ENCODE measurements at places on chromosomes 6 and 20.

DNA sequence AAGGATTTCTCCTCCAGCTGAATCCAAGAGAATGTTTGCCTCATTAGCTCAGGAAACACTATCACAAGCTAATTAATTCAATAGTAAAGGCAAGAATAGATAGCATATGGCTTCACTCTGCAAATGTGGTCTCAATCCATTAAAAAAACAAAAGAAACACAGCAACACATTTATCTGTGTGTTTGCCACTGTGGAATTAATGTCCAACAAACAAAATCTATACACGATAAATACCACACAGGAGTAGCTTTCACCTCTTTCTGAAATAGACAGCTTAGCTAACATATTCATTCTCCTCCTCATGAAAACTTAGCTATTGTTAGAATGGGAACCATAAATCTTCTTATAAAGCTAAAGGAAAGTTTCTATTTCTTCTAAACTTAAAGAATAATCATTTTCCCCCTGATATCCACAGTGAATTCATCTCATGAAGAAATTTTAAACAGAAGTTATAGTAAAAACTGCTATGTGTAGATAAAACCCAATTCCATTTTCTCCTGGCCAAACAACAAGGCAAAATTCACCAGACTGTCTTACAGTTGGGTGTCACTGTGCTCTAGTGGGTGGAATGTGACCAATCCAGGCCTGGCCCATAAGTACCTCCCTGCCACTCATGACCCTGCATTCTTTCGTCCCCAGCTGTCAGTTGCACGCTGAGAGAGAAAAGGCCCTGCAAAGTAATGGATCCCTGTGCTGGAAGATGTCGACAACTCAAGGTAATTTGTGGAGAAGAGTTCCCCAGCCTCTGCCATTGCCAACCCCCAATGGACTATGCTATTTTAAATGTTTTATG is 92.9 kb upstream of the NRSN1 start:
- DNase-seq = no peak

- DNase-seq = no peak
These were observed 92.7 kb upstream of the ARMC2 start for GRCh38 chr6:108755257-108756240.

DNA sequence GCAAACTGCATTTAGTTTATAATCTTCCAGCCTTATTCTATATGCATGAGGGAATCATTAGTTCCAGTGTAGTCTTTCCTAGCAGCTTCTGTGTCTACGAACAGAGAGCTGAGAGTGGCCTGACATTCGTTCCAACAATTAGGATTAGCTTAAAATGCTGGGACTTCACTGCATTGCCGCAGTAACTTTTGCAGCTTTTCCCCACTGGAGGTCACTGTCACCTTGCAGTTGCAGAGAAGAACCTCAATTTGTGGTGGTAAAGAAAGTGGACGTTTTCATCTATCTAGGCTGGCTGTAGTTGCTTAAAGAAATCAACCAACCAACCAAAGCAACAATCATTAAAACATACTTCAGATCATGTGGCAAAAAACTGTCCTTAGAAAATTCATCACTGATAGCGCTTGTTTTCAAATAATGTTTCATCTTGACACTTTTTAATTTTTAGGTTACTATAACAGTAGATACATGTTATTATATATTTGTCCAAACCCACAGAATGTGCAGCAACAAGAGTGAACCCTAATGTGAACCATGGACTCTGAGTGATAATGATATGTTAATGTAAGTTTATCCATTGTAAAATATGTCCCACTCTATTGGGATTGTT is 12.2 kb downstream of the MYLK4 start:
- DNase-seq = peak; percentile 4

DNA sequence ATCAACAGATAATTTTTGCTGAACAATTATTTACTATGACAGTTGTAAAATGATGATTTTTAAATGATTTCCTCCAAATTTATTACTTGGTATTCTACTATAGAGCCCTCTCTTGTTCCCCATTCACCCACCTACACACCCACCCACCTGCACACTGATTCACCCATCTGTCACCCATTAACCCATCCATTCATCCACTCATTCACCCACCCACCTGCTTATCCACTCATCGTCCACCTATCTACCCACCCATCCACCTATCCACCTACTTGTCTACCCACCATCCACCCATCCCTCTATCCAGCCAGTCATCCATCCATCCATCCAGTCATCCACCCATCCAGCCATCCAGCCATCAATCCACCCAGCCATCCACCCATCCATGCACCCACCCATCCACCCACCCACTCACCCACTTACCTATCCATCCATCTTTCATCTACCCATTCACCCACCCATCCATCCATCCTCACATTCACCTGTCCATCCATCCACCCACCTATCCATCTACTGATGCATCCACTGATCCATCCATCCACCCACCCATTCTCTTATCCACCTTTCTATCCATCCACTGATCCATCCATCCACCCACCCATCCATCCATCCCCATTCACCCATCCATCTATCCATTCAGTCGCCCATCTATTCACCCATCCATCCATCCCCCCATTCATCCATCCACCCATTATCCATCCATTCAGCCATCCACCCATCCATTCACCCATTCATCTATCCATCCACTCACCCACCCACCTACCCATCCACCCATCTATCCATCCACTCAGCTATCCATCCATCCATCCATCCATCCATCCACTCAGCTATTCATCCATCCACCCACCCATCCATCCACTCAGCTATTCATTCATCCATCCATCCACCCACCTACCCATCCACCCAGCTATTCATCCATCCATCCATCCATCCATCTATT is 72.0 kb downstream of the SYNJ2 start:
- no peak for DNase-seq

DNA sequence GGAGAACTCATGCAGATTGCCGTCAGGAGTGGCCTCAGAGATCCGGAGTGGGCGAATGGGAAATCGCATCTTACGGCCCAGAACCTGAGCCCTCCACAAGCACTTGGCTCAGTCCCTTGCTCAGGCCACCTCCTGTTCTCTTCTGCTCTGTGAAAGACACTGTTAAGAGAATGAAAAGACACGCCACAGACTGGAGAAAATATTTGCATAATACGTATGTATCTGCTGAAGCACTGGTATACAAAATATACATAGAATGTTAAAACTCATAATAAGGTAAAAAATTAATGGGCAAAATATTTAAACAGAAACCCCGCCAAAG is 838 bp upstream of the POM121L2 start:
- DNase-seq = no peak

DNA sequence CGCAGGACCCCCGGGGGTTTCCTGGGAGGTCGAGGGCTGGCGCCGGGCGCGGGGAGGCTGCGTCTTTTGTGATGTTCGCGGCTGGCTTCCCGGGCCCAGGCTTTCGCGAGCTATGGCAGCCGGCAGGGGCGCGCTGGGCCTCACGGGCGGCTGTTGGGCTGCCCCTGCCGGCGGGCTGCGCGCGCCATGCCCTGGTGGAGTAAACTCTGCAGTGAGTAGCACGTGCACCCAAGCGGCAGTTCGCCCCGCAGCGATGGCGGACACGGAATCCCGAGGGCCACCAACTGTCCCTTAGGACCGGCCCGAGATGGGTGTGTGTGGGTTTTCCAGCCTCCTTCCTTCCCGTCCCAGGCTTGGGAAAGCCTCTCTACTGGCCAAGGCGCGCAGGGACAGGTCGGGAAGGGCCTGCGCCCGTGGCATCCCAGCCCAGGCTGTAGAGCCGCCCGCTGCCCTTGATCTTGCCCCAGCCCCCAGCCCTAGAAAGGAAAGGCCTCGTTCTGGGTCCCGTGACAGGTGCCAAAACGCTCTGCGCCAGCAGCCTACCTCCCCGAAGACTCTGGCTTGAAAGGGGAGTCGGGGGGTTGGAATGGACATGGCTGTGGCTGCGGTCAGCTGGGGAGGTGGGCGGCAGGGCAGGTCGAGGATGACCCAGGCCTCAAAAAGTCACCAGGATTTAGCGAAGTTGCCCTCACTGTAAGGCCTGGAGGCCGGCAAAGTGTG is 49.7 kb downstream of the ZBTB2 start:
- no peak for DNase-seq

DNA sequence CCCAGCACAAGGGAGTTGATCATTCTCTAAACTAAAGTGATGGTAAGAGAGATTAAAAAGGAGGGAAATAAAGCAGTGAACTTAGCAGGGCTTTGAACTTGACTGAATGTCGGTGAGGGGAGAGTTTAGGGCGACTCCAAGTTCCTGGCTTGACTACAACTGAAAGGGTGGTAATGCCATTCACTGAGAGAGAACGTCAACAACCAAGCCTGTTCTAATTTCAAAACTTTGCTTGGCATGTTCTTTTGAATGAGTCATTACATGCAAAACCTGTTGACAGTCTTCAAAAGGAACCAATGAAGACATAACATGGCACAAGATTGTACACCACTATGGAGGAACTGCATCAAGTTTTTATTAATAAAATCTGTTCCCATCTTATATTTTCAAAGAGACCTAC is 10.3 kb upstream of the MYB start:
- DNase-seq = no peak

DNA sequence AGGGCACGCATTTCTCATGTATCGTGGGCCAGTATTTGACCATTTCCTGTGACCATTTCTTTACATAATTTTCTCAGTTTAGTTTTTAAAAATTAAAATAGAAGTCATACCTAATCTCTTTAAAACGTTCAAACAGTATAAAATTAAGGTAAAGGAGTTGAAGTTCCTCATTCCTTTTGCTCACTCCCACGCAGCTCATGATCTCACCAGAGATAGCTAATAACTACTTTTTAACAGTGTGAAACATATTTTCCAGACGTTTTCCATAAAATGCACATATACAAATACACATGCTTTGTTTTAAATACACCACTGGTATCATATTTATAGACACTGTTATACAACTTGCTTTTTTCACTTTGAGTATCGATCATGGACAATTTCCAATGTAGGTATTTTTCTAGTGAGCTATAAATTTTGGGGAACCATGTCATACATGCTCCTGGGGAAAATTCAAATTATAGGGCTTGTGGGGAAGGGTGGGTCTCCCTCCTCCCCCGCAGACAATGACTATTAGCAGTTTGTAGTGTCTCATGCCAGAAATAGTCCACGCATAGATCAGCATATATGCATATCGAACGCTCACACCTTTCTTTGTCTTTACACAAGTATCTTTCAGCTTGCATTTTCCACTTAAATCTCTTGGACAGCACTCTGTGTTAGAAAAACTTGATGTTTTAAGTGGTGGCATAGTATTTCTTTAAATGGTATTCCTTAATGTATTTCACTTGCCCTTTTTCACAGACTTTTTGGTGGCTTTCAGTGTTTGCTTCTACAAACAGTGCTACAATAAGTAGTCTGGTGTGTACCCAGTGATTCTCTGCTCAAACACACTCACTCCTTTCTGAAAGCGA is 145.5 kb upstream of the ZNF217 start:
- no peak for DNase-seq

GRCh38 chr20:13301596-13301995 is 80.5 kb downstream of the ISM1 start:
- DNase-seq = no peak

GRCh38 chr6:109351231-109352130 is 30.8 kb downstream of the CD164 start:
- DNase-seq = no peak

GRCh38 chr6:47323887-47324286 is 14.2 kb upstream of the TNFRSF21 start:
- DNase-seq = no peak

- no peak for DNase-seq
These were observed 14.6 kb upstream of the CFAP206 start for GRCh38 chr6:87393026-87393622.

GRCh38 chr6:166456395-166457156 is 73.8 kb upstream of the MPC1 start:
- DNase-seq = no peak

- DNase-seq = no peak
These were observed 128.5 kb upstream of the ENPP5 start for GRCh38 chr6:46299253-46299652.

DNA sequence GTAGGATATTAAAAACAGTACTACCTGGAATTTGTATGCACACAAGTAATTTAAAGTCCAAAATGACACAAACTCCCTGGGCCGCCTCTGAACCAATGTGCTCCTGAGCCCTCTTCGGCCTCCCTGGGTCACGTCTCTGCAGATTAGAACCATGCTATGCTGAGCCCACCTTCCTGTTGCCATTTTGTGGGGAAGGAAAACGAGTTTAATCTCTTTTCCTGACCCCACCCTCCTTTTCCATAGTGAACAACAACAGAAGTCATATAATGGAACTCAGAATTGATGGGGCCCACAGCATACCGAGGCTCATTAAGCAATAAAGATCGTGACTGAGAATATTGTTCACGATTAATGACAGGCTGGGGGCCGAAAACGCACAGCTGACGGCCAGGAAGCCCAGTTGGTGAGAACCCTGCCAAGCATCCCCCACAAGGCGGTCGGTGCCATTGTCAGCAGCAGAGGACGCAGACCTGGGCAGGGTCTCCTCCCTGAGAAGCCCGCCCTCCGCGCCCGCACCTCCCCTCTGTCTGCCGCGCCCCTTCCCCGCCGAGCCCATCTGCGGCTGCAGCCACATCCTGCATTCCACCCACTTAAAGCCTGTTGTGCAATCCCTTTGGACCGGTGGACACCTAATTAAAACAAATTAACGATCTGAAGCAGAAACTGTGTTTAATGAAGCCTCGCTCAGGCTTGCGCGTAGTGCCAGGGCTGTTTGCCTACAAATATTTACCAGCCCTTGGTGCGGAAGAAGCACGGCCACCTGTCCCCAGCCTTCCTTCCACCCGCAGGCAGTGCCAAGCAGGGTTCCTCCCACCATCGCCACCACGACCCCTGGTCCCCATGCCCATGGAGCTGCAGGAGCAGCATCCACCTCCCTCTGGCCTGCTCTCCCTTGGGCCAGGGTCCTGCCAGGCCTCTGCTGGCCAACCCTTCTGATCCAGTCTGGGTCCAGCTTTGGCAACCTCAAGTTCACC is 68.1 kb downstream of the DLL1 start:
- DNase-seq = no peak

- DNase-seq = no peak
These were observed 84.6 kb downstream of the FYN start for GRCh38 chr6:111788379-111789276.

DNA sequence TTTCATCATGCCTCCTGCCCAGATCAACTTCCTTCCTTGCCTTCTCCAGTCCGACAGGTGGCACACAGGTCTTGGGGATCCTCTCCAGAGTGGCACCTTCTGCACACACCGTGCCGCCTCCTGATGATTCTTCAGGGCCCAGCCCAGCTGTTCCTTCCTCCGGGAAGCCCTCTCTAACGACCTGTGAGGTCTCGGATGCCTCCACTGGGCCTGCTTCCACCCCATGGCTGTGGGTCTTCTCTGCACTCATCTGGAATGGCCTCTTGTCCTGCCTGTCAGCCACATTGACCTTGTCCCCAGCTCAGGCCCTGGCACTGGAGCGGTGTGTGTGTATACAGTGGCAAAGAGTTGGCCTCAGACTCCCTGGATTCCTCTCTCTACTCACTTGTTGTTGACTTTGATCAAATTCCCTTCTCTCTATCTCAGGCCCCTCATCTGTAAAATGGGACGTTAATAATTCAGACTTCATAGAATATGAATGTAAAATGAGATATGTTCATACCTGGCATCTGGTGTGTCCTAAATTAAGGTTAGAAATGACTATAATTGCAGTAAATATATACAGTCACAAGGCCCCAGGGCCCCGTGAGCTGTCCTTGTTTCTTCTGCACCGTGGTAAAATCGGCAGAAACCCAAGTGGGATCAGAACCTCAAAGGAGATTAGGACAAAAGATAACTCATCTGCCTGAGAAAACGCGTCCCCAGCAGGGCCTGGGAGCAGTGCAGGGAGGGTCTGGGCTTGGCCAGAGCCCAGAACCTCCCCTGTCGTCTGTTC is 1.5 kb downstream of the FAM210B start:
- DNase-seq = no peak

All from activated naive CD8-positive, alpha-beta T cell treated with anti-CD3 and anti-CD28 coated beads, Interleukin-2, amount 50 U/mL, for 16 hours (primary cell).